ENCODE measurements at places on chromosomes 2 and 18.

DNA sequence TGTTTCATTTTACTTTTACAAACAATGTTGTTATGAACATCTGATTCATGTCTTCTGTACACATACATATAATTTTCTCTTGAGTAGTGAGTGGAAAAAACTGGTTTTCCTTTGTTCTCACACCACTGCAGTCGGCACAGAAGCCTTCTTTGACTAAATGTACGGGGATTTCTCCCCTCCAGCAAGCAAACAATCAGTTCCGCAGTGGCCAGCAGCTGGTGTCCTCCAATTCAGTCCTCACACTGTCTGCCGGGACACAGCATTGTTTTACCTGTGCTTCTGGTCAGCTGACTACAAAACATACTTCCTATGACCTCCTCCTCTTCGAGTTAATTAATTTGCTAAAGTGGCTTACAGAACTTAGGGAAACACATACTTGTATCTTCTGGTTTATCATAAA lies 202.8 kb downstream of the WDR7 start:
- DNase-seq: no peak

DNA sequence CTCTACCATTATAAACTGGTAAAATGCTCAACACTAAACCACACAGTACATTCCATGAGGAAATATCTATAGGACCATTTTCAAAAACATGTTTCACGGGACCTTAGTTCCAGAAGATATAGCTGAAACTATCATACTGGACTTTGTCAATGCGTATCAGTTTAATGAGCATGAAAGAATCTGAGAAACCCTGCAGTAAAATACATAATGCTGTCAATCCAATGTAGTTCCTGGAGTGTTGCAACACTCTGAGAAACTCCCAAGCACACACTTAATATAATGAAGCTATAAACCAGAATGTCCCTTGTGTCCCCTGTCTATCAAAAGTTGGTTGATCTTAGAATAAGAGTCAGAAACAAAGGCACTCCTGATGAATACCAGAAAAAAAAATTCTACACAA lies 16.2 kb downstream of the IWS1 start:
- no peak for DNase-seq

DNA sequence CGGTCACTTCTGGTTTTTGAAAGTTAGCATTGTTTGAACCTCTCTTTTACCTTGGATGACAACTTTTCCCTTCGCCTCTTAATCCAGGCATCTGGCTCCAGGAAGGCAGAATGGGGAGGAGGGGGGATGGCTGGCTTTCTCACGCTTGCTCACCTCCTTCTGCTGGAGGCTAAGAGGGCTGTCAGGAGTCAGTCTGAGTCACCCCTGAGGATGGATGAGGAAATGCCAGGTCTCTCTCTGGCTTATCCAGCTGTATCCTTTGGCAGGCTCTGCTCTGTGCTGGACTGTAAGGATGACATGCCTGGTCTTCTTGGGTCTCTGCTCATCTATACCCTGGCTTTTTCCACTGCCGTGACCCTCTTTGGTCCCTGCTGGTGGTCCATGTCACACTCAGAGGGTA lies 142.9 kb upstream of the GYPC start:
- no peak for DNase-seq

- DNase-seq: no peak
These were observed 10.8 kb upstream of the MAPRE2 start for GRCh38 chr18:35030277-35030989.

GRCh38 chr2:137964859-137965459 lies 686 bp downstream of the HNMT start:
- DNase-seq: no peak

DNA sequence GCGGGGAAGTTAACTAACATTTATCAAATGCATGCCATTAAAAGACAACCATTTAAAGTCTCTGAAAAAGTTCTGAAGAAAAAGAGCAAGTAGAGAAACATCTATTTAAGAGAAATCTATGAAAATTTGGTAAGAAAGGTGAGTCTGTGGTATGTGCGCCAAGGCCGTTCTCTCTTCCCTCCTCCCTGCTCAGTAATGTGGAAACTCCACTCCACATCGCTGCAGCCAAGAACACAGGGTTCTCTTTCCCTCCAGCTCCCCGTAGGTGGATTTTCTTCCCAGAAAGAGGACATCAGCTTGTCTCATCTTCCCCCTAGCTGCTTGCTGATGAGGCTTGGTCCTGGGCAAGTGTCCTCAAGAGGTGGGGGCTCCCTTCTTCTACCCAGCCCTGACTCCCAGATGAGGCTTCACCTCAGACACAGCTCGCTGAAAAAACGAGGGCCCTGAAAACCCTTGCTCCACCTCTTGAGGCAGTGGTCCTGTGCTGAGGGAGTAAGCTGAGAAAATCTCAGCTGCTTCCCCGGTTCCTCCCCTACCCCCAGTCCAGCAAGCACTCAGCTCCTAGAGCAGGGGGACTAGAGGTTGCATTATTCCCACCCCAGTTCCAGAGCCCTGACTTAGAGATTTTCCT lies 45.8 kb upstream of the PTPRM start:
- DNase-seq: no peak

DNA sequence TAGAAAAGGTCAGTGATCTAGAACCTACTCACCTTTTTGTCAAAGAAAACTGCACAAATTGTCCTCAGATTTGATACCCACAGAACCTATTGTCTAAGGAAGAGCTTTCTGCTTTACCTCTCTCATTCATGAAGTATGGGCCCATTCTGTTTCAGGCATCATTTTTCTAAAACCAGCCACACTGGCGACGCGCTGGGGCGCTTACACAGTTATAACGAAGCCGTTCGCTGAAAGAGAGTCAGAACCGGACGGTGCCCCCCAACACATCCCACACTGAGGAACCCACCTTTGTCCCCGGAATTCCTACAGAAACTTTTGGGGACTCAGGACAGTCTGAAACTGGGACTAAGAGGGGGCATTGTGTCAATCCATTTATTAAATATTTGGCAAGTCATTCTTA lies 206.3 kb upstream of the HAAO start:
- no peak for DNase-seq

DNA sequence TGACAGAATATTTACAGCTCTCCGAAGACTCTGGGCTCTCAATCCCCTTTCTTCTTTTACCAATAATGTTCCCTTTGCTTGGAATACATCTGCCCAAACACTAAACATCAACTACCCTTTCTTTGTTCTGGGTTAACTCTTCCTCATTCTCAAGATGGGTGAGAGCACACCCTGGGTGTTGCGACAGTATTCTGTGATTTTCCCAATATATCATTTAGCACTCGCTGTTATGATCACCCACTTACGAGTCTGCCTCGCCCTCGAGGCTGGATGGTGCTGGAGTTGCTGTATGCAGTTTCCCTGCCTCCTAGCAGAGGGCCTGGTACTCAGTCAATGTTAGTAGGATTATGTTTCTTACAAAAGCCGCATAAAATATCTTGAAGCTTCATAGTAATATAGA lies 93.2 kb downstream of the SOCS6 start:
- no peak for DNase-seq

- DNase-seq: no peak
These were observed 739 bp downstream of the PKDCC start for GRCh38 chr2:42048299-42049220.

DNA sequence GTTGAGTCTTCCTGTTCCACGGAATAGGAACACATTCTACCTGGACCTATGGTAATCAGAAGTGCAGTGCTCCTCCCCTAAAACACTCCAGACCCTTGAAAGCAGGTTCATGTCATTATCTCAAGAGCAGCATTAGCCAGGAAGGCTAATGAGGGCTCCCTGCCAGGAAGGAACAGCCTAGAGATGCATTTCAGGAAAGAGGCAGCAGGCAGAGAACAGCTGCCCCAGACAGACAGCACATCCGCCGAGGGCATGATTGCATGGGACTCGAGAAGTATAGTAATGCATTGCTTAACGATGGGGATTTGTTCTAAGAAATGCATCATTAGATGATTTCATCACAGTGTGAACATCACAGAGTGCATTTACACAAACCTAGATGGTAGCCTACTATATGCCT lies 171.5 kb downstream of the ALK start:
- no peak for DNase-seq

- no peak for DNase-seq
These were observed 35.5 kb downstream of the HS6ST1 start for GRCh38 chr2:128282976-128283810.
